ENCODE measurements at places on chromosomes 2 and 18.

GRCh38 chr2:113298176-113298575 lies 19.5 kb upstream of the PAX8 start:
- DNase-seq = no peak

DNA sequence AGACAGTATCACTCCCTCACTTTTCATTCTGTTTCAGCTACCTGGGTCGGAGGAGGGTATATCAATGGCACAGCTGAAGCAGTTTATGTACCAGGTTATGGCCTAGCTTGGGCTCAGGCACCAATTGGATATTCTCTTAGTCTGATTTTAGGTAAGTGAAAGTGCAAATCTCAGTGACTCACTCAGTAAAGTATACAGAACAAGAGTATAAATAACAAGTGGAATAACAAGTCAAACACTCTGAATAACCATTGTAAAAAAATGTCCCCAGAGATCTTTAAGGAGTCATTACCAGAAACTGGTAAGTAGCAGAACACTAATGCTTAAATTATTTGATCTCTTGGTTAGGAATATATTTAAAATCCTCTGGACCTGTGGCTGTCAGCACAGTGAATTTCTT lies 5.7 kb downstream of the SLC5A7 start:
- no peak for DNase-seq

- DNase-seq = no peak
These were observed 14.7 kb downstream of the NRP2 start for GRCh38 chr2:205696927-205697441.

DNA sequence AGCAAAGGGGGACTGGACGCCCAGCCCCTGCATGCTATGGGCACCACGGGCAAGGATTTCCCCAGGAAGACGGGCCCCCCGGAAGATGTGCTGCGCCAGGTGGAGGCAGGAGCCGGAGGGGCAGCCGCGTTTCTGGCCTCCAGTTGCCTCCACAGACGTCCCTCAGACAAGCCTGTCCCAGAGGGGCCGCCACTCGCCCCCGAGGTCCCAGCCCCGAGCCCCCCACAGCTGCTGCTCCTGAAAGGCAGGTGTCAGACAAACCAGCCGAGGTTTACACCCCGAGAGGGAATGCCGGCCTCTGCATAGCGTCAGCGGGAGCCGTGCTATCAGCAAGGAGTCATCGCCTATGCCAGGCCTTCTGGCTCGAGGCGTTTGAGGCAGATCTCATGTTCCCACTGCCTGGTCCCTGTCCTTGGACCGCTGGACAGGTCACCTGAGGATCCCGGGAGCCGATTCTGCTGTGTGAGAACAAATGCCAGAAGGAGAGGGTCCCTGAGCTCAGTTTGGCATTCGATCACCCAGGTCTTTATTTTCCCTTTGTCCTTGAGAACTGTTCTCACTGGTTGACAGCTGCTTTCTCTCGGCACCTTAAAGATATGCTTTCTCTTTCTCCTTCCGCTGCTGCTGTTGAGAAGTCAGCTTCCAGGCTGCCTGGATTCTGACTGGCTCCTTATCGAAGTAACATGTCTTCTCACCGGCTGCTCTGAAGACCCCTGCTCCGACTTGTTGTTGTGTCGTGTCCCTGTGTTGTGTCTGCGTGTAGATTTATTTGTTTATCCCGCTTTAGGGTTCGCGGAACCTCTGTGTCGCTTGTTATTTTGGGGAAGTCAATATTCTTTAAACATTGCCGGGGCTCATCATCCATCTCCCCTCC lies 20.6 kb downstream of the CROCC2 start:
- DNase-seq = no peak

DNA sequence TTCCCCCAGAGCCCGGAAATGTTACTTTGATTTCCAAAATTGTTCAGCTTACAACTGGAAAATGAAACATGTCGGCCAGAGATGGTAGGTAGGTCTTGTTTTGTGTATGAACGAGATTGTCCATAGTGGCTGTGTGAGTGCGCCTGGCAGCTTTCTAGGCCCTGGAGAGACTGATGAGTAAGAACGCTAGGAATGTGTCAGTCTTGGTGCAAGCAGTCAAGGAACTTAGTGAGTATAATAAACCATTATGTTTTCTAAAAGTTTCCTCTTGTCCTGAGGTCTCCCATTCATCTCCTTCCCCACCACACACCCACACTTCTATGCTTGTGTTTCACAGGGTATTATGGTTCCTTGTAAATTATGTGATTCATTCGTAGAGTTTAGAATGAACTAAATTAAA lies 234.2 kb downstream of the CDH2 start:
- no peak for DNase-seq

DNA sequence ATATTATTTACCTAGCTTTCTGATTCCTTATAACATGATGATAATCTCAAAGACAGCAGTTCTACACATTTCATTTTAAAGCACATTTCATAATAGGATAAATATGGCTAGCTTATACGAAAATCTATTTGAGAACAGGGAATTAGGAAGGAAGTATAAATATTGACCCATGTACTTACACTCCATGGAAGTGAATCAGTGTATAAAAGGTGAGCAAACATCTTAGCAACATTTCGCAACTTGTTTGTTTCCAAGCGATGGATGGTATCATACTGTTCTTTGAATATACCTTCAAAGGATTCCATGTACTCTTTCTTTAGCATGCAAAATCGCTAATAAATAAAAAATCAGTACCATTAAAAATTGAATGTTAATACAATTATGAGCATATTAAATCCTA lies 53.1 kb downstream of the CWC22 start:
- no peak for DNase-seq

DNA sequence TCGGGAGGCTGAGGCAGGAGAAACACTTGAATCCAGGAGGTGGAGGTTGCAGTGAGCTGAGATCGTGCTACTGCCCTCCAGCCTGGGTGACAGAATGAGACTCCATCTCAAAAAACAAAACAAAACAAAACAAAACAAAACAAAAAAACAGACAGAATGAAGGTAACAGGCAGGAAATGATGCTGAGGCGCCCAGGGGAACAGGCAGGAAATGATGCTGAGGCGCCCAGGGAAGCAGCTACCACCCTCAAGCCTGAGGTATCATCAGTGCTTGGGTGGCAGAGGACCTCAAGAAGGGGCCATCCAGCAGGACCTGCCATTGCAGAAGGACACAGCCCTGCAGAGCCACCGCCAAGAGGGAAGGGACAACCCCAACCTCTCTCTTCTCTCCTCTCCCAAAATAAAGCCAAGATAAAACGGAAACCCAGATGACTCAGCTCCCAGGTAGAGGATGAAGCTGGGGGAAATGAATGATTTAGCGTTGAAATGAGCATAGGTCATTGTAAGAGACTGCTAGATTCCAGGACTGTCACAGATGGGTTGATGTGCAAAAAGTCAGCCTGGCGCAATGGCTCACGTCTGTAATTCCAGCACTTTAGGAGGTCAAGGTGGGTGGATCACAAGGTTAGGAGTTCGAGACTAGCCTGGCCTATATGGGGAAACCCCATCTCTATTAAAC lies 19.3 kb downstream of the SOWAHC start:
- DNase-seq = no peak

- DNase-seq = no peak
These were observed 20.8 kb downstream of the COPS7B start for GRCh38 chr2:231807020-231807419.

DNA sequence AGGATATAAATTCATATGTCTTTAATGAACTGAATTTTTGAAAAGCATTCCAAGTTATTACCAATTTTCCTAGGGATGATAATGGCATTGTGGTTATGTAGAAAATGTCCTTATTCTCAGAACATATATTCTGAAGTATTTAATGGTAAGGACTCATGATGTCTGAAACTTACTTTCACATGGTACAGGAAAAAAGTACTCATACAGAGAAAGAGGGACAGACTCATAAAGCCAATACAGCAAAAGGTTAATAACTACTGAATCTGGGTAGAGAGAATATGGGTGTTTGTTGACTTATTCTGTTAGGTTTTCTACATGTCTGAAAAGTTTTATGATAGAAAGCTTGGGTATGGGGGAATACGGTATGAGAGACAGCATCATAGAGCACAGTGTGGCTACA lies 84.3 kb upstream of the SERTAD2 start:
- no peak for DNase-seq

DNA sequence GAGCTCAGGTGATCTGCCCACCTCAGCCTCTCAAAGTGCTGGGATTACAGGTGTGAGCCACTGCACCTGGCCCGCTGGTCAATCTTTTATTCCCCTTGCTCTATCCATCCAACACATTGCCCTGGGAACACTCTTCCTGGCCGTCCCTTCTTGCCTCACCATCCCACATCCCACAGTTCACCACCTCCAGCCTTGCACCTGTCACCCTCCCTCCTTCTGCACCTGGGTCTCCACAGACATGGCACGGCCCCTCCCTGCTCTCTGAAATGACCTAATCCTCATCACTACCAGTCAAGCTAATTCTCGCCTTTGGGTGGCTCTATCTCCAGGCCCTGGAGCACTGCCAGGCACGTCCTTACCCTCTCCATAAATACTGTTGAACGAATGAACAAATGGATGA lies 116.9 kb upstream of the TEX51 start:
- DNase-seq = no peak

Data from activated CD4-positive, alpha-beta T cell treated with anti-CD3 and anti-CD28 coated beads, Interleukin-2, amount 50 U/mL, for 24 hours (primary cell).